ENCODE measurements at places on chromosomes 6 and 20.

DNA sequence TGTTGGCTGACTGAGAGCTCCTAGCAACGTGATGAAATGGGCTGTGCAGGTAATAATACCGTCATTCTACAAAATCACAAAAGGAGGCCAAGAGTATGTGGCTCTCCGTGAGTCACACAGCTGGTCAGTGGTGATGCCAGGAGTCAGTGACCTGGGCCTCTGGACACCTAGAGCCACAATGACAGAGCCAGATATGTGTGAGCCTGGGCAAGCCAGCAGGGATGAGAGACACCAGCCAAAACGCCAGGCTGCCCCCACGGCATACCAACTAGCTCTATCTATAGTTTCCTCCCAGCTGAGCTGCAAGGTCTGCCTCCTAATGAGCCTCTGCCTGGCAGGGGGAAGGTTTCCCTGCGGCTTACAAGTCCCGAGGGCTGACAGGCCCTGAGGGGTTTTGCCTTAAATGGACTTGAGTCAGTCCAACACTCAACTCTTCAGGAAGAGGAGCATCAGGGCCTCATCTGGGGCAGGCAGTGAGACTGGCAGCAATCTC, 70.0 kb downstream of the CPNE5 start:
- DNase-seq: no peak

- no peak for DNase-seq
Measured at GRCh38 chr20:16229813-16230212, 343.4 kb downstream of the KIF16B start.

GRCh38 chr6:54222217-54222616, 86.0 kb upstream of the TINAG start:
- DNase-seq: no peak

- DNase-seq: no peak
Measured at GRCh38 chr6:579339-579738, 77.6 kb downstream of the HUS1B start.

- DNase-seq: peak; percentile 1
Measured at GRCh38 chr20:13458860-13459451, 179.8 kb downstream of the TASP1 start.

DNA sequence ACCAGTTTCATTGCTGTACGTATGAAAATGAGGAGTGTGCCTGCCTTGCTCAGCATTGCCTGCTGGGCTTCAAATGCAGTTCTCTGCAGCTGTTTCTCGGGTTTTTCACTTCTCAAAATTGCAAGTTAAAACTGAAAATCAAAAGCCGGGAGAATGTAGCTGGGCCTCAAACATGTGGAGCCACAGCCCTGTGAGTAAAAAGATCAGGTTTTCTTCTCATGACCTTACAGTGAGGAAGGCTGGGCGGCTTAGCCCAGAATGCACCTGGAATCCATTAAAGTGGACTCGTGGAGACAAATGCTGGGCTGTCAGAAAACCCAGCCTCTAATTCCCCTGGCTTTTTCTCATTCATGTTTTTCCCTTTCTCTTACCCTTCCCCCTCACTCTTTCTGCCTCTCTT, 34.4 kb downstream of the DSE start:
- no peak for DNase-seq

DNA sequence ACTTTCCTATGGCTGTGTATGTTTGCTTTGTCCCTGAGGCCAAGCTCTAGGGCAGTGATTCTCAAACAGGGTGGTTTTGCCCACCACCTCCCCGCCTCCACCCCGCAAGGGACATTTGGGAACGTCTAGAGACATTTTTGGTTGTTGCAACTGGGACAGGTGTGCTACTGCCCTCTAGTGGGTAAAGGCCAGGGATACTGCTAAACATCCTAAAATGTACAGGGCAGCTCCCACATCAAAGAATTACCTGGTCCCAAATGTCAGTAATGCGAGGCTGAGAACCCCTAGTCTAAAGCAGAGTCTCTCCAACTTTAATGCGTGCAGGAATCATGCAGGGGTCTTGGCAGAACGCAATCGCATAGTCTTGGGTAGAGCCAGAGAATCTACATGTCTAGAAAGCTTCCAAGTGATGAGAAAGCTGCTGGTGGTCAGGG, 5.1 kb downstream of the KCNS1 start:
- DNase-seq: peak; percentile 58

DNA sequence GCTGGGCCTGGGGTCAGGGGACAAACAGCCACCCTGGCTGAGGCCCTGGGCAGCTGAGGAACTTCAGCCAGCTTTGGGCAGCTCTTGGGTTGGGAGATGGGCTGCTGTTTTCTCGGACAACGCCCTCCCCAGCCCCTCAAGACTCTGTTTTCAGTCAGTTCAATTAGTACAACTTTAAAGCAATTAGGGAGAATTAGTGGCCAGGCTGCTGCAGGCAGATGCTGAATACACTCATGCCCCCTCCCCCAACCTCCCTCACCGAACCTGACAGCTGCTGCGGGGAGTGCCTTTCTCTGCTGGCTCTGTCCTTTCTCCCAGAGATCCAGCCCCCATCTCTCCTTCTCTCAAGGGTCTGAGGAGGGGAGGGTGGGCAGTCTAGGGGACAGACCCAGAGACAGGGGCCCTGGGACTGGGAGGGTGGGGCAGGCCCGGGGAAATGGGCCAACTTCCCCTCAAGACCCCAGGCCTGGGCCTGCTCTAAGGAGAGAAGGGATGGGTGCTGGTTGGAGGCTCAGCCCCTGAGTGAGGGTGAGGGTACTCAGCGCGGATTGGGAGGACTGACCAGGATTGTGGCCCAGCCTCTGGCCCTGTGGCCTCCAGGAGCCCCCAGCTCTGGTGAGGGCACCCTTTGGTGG, 17.8 kb upstream of the MYT1 start:
- DNase-seq: no peak

GRCh38 chr6:82921258-82921657, 144.4 kb downstream of the UBE3D start:
- no peak for DNase-seq

- peak; percentile 16 for DNase-seq
Measured at GRCh38 chr20:2093159-2093781, 8.4 kb upstream of the STK35 start.

DNA sequence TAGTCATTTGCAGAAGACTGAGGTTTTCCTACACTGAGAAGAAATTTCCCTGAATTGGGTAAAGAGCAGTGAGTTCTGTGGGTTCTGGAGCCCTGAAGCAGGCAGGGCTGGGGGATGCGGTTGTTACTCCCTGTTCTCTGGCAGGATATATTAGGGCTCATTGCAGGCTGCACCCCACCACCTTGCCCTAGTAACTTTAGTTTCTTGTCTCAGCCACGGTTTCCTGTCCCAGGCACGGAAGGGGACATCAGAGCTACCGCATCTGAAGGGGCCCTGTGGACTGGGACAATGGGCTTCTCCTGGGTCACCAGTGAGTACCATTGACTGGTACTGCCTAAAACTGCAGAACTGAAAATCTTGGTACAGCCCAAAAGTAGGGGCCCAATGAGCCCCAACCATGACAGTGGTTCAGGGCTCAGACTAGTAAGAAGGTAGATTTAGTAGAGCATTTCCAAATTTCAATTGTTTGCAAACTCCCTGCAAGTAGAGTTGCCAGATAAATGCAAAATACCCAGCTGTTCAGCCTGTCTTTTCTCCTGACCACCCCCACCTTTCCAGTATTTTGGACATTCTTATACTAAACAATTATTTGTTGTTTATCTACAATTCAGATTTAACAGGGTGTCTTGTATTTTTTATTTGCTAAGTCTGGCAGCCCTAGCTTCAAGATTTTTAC, 54.5 kb upstream of the EYA2 start:
- no peak for DNase-seq

DNA sequence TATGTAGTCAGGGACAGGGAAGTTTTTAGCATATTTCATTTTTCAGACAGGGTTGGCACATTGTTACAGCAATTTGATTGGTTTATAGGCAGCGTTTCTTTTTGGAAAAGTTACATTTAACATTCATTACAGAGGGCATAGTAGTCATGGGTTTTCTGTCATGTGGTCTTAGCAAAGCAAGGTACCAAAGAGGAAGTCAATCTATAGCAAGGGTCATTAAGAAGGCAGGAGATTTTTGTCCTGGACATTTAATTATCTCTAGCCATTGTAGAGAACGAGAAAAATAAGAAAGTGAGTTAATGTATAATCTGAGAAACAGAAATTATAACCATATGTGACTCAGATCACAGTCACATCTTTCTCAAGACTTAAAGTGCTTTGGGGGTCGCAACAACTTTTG, 47.4 kb downstream of the TPD52L1 start:
- no peak for DNase-seq

GRCh38 chr6:125791151-125791819, 525 bp downstream of the NCOA7 start:
- peak; percentile 49 for DNase-seq

DNA sequence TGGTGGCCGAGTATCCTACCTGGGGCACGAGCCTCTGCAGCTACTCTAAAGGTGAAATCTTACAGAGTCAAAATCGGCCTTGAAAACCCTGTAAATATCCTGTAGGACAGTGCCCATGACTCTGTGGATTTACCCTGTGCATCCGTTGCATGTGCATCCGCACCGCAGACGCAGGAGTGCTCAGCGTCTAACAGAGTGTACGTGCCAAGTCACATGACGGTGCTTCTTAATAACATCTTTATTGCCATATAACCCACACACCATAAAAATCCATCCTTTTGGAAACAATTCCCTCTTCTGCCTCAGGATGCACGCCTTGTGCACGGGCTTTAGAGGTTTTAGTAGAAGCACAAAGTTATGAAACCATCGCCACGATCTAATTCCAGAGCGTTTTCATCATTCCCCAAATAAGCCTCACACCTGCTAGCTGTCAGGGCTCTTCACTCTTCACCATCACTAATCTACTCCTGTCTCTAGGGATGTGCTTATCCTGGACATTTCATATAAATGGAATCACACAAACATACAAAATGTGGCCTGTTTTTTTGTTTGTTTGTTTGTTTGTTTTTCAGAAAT, 384.5 kb upstream of the SULF2 start:
- no peak for DNase-seq

DNA sequence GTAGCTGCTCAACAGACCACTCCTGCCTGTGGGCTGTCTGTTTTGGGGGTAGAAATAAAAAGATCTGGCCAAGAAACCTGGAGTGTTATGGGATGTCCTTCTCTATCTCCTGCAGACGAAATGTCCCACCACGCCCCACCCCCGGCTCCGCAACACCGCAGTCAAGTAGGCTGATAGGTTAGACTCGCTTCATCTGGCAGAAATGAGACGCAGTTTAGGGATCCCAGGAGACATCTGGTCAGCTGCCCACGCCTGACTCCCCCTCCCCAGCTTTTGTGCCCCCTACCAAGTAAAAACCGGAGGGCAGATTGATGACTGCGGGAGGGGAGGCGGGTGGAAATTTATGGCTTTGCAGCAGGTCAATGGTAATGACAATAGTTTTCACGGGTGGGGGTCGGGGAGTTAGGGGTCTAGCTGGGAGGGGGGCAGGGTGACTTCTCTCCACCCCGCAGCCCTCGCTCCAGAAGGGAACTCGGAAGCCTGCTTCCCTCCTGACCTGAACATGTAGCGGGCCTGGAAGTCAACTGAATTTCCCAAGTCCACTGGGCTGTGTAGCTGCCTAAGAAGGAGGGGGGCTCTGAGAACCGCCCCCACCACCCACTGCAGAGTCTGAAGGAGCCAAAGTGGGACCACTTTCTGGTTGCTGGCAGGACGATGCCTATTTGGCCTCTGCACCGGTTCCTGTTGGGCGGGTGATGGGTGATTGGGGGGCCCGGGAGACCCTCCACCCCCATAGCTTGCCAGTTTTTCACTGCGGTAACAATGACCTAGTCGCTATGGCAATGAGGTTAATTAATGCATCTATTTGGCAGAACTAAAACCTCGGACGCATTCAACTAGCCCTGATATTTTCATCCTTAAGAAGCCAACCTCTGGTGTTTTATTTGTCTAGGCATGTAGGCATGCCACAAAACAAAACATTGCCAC, 25.7 kb downstream of the PMEPA1 start:
- DNase-seq: no peak

- DNase-seq: no peak
Measured at GRCh38 chr6:127576874-127577273, at the start of gene C6orf58. Gene C6orf58, plus strand, starts transcription at chr6:127577174. Its CDS starts 12 bp downstream, at chr6:127577186.

GRCh38 chr6:91273729-91274128, 686.9 kb upstream of the MAP3K7 start:
- DNase-seq: no peak

- peak; percentile 14 for DNase-seq
Measured at GRCh38 chr6:42332916-42333315, 115.3 kb upstream of the MRPS10 start.

GRCh38 chr20:3777716-3778629, 3.3 kb downstream of the SPEF1 start:
- DNase-seq: peak; percentile 48
